ENCODE measurements at places on chromosomes 2 and 18.

DNA sequence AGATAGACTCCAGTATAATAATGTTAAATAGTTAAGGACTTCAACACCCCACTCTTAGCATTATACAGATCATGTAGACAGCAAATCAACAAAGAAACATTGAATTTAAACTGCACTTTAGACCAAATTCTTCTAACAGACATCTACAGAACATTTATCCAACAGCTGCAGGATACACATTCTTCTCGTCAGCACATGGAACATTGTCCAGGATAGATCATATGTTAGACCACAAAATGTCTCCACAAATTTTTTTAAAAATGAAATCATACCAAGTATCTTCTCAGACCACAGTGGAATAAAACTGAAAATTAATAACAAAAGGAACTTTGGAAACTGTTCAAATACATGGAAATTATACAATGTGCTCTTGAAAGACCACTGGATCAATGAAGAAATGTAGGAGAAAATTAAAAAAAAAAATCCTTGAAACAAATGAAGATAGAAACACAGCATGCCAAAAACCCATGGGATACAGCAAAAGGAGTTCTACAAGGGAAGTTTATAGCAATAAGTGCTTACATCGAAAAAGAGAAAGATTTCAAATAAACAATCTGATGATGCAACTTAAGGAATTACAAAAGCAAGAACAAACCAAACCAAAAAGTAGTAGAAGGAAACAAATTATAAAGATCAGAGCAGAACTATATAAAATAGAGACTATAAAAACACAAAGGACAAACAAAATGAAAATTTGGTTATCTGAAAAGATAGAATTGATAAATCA is 12.3 kb upstream of the SPP2 start:
- no peak for DNase-seq

DNA sequence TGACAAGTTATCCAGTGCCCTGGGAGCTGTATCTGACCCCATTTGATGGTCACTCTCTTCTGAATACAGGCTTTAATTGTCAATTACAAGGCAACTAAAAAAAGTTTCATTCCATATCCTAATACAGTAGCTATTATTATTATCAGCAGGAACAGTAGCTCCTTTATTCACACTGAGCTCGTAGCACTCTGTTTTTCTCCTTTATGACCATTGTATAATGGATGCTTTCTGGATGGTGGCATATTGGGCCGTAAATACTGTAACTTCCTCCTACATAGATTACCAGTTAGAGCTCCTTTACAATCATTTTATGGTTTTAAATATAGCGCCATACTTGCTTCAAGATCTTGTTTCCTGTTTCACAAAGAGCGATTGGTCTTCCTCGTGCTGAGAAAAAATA is 1040.3 kb downstream of the TSN start:
- no peak for DNase-seq

- no peak for DNase-seq
Observed at GRCh38 chr2:172510548-172510947, 45.3 kb upstream of the PDK1 start.

GRCh38 chr2:190413421-190413820 is 5.3 kb downstream of the MFSD6 start:
- DNase-seq = no peak

DNA sequence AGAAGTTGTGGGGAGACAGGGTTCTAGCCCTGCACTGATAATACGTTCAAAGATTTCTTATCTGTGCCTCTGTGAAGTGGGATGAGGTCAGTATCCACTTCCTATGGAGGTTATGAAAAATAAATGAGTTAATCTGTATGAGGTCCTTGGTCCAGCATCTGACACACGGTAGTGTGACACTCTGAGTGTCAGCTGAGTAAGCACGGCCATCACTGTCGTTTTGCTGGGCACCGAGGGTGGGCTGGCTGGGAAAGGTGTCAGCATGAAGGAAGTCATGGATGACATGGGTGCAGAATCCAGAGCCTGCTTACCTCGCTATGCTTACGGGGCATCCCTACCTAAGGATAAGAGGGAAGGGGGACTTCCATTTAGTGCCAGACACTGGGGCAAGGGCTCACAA is 150.3 kb downstream of the INHBB start:
- no peak for DNase-seq

DNA sequence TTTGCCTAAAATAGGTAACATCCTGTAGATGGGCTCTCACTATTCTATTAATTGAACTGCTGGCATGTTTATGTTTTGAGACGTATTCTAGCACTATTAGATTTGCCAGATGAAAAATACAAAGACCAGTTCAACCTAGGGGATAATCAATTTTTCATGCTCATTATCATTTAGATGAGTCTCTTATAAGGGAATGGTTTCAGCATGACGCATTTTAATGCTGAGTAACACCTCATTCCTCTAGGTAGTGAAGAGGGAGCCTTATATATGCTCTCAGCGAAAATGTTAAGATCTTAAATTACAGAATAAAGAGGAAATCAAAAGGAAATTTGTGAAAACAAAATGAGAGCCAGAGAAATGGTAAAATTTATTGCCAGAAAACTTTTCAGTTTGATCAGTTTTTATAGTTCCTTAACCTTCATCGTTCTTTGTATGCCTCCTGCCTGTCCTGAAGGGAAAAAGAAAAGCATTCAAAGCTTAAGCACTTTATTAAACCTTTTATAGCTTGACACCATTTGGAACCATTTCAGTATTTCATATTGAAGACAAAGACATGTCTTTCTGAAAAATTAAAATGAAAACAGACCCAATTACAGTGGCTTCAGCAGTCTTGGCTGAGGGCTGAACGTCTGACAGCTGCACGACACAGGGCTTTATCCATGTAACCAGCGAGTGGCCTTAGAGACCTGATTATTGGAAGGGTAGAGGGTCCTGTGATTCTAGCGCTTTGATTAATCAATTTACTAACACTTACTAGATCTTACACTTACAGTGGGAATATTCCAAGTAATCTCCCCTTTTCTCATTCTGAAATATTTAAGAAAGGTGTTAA is 112.8 kb downstream of the ADCYAP1 start:
- no peak for DNase-seq

DNA sequence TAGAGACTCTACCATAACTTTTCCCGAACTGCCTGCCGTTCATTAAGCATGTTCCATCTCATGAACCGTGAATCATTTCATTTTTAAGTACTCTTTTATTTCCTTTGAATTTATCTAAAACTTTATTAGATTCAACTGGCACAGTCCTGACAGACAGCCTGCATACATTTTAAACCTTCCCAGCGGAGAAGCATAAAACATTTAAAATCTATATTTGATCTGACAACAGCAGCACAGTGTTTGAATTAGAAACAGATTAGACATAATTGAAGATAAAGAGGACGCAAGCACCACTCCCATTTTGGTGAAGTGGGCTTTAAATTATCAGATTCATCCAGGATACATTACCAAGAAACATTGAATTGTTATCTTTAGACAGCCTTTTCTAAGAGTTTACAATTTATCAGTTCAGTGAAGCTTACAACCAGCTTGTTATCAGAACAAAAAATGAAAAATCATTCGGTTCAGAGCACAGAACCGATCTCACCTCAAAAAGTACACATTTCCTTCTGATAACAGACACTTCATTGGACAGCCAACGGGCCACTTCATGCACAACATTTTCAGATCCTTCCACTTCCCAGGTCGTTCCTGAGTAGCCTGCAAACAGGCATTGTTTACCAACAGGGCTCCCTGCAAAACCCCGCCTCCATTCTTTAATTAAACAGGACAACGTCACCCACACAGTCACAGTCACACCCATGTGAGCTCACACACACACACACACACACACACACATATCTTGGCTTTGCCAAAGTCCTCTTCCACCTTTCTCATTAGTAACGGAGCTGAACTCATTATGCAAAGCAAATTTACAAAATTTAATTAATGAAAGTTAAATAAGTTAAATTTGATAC is 171.2 kb downstream of the SP3 start:
- DNase-seq = no peak

DNA sequence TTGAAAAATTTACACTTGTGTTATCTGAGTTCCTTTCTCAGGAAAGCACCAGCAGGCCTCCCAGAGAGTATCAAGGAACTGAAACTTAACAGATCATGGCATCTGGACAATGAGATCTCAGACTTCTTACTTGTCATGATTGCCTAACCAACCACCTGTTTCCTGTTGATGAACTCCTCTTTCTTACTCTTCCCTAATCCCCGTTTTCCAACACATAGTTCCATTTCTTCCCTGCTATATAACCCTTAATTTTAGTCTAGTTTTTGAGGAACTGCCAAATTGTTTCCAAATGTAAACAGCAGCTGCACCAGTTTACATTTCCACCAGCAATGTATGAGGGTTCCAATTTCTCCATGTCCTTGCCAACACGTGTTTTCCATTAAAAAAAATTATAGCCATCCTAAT is 6.1 kb upstream of the FAM171B start:
- no peak for DNase-seq

GRCh38 chr2:224646242-224646846 is 61.2 kb upstream of the CUL3 start:
- DNase-seq = peak; percentile 13
